ENCODE measurements at places on chromosomes 3 and 15. TPM values are rescaled to one million over a fixed set of nuclear protein-coding genes. Genes with fewer than 3 reads are reported as not detected.
A peak's percentile ranks its signal among the peaks of the same experiment; 100 is the strongest.

DNA sequence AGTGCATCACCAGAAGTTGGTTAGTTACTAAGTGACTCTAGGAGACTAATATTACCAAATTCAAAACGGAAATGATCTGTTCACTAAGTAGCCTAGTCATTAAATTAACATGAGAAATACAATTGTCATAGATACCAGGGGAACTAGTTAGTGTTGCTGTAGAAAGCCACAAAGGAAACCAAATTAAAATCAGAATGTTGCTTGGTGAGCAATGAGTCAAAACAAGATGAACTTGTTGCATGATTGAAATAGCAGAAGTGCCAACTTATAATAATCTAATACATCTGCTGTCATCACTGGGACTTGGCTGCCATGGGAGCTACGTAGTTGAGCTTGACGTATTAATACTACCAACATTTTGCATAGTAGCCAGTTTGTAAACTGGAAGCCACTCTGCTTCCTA lies 458.1 kb downstream of the DIPK2A start:
- DNase-seq = no peak

DNA sequence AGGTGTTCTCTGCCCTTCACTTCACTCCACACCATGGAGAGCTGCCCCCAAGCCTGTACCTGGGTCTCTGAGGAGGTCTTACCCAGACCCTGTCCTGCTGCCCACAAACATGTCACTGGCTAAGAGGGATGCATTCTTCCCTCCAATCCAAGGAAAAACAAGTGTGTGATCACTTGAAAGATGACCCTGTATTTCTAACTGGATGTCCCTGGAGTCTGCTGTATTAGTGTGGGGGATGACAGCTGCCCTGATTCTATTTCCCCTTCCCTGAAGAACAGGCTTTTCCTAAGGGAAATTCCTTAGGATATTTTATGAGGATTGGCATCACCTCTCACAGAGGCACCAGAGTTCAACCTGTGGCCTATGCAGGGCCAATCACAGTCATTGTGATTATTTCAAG lies 55.0 kb upstream of the GATA2 start:
- no peak for DNase-seq

TGM4 gene
- polyA plus RNA-seq = 0.06 TPM

- DNase-seq = no peak
These were observed 446.5 kb downstream of the GRM7 start for GRCh38 chr3:7307410-7307809.

- DNase-seq = no peak
These were observed 155.8 kb downstream of the NR1D2 start for GRCh38 chr3:24100696-24101402.

DNA sequence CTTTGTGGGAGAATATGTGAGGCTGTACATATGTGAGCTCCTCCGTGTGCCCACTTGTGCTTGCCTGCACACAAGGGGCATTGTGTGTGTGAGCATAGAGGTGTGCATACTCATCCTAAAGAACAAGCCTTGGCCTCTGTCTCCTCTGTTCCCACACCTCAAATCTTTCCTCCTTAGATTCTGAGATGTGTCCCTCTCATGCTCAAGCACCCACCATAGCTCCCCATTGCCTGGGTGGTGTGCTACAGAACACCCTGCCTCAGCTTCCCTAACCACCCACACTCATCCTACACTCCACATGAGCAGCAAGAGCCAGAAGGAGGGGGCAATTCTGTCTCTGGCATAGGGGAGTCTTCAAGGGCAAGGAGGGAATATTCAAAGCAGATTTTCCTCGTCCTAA lies 27.7 kb downstream of the LINGO1 start:
- DNase-seq = no peak

GRCh38 chr15:87850916-87851315 lies 405.6 kb downstream of the NTRK3 start:
- DNase-seq = no peak

FETUB gene
- 0.20 TPM for polyA plus RNA-seq

CSPG5 gene
- polyA plus RNA-seq = 0.93 TPM

DNA sequence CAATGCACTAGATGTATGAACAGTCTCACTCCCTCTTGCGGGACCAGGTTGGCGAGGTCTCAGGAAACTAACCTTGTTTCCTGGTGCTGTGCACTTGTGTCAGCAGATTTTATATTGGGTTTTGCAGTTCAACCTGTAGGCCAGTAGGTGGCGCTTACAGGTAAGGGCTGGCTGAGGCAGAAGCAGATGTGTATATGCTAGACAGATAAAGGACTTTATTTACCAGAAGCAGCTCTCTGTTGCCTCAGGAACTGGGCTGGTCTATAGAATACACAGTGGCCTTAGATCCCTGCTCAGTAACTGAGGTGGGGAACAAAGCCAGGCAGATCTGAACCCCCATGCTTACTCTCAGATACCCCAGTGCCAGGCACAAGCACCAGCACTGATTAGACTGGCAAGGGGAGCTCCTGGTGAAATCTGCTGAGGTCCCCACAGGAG lies 296.8 kb downstream of the DOCK3 start:
- peak; percentile 8 for DNase-seq

GRCh38 chr3:58192069-58192468 lies 18.7 kb downstream of the DNASE1L3 start:
- no peak for DNase-seq

DNA sequence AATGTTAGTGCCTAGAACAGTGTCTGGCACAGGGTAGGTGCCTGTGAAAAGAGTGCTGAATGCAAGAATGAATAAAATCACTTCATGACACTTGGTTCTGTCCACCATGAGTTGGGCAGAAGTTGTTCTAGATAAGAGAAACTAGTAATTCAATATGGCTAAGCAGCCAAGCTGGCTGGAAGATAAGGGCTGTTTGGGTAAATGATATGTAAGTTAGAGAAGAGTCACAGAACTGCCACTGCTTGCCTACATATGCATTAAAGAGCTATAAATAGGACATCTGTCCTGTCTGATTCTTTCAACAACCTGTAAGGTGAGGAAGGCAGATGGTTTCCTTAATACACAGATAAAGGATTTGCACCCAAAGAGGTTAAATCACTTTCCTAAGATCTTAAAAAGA lies 13.1 kb downstream of the MTMR10 start:
- DNase-seq = no peak

- no peak for DNase-seq
These were observed 1.1 kb upstream of the CDV3 start for GRCh38 chr3:133572158-133573053.

GPR27 gene
- polyA plus RNA-seq = 8.8 TPM

GRCh38 chr3:143712522-143712921 lies 135.7 kb downstream of the SLC9A9 start:
- DNase-seq = no peak

DNA sequence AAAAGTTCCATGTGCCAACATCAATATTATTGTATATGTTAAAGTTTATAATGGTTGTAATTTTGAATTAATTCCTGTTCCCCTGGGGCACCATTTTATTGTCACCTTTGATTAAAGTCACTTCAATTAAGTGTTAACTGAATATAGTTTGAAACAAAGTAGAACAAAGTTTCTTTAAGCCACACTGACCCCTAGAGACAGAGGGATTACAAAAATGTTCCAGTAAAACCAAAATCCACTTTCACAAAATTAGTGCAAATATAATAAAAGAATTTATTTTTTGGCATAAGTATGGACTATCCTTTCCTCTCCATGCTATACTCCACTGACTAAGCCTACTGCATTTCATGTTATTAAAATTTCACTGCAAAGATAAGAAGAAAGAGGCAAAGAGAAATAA lies 123.9 kb downstream of the ZMAT3 start:
- DNase-seq = no peak

UBA7 gene
- 39.1 TPM for polyA plus RNA-seq

RTP1 gene
- not detected for polyA plus RNA-seq

- no peak for DNase-seq
These were observed 23.7 kb downstream of the CFAP92 start for GRCh38 chr3:128969993-128970739.

- DNase-seq = no peak
These were observed 28.7 kb upstream of the TP63 start for GRCh38 chr3:189602471-189602870.

ROPN1 gene
- not detected for polyA plus RNA-seq

DNA sequence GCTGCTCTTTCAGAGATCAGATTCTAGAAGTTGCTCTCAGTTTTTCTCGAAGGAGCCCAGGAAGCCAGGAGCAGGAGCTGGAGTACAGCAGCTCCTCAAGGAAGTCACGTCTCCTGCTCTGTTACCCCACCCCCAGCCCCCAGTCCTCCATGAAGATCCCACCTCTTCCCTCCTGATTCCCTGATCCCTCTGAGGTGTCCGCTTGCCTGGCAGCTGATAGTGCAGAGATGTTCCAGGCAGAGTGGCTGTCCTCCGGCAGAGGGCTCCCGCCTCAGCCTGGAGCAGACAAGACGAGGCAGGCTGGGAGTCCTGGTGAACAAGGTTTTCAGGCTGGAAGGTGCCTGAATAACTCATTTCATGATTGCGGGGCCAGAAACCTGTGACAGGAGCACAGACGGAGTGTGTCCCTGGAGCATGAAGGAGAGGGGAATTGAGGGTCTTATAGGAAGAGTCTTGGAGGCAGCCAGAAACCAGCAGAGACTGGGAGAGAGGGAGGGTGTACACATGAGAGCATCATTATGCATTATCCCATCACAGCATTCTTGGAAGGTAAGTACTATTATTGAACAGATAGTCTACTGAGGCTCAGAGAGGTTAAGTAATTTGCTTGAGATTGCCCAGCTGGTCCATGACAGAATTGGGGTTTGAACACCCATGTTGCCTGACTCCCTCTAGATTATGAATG lies 1.2 kb downstream of the HRH1 start:
- DNase-seq = no peak

GRCh38 chr15:85412066-85412465 lies 31.7 kb downstream of the AKAP13 start:
- DNase-seq = no peak

CD80 gene
- polyA plus RNA-seq = 0.23 TPM

- DNase-seq = no peak
These were observed 92.7 kb upstream of the PRICKLE2 start for GRCh38 chr3:64318001-64318400.

All from left renal pelvis (tissue), 4 donors.